ENCODE measurements at places on chromosomes 12 and 14.
A peak's percentile ranks its signal among the peaks of the same experiment; 100 is the strongest.

DNA sequence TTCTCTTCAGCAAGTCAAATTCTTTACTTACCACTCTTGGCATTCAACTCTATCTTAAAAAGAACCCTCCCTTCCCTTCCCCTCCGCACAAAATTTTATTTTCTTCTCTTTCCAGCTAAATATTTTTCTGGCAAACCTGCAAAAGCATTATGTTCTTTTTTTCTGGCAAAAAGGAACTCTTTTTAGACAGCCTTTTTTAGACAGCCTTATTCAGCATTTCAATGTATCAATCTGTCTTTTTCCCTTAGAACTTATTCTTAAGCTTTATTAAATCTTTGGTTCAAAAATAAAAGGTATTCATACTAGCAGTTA, 50.5 kb downstream of the SPTLC2 start:
- DNase-seq: no peak

- DNase-seq: no peak
Observed at GRCh38 chr12:113159937-113160336, 10.4 kb downstream of the CFAP73 start.

DNA sequence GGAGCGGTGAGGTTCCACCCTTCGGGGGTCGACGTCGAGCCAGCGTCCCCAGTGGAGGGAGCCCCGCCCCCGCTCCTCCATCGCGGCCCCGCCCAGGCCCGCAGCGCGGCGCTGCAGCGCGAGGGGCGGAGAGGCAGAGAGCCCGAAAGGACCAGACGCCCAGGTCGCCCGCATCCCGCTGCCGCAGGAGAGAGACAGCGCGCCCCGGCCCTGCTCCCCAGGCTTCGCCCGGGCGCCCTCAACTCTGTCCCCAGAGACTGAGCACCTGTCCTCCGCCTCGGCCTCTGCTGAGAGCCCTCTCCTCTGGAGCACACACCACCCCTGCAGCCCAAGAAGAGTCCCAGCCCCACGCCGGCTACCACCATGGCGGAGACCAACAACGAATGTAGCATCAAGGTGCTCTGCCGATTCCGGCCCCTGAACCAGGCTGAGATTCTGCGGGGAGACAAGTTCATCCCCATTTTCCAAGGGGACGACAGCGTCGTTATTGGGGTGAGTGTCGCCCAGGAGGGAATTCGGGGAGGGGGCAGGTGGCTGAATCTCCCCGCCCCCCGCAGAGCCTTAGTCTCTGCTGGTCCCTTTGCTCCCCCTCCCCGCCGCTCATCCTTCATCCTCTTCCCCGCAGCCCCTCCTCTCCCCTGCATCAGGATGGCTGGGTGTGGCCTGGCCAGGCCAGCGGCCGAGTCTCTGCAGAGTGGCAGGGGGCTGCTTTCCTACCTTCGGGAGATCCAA, at the start of gene KIF5A:
KIF5A (plus strand) TSS at position 136 of the 732 bp plus-strand sequence; CDS start at position 364, 228 bp downstream.
- no peak for DNase-seq

GRCh38 chr12:112778400-112778799, 13.1 kb upstream of the RPH3A start:
- DNase-seq: no peak

- DNase-seq: peak; percentile 87
Observed at GRCh38 chr14:59189786-59190368, 1.4 kb downstream of the DAAM1 start.

GRCh38 chr12:41339784-41340183, 151.7 kb downstream of the PDZRN4 start:
- no peak for DNase-seq

DNA sequence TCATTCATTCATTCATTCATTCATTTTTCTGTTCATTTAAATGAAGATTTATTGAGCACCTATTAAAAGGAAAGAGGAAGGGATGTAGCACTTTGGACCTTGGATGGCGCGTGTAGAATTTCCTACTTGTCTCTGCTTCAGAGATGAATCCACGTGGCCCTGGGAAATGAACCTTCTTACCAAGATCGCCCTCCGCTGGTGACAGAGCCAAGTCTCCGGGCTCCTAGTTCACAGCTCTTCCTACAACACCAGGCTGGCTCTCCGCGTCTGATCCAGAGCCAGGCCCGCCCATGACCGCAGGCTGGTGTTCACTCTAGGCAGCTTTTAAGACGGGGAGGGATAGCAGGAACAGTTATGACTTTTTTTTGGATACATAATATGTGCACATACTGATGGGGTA, 70.9 kb upstream of the PIWIL1 start:
- DNase-seq: no peak

DNA sequence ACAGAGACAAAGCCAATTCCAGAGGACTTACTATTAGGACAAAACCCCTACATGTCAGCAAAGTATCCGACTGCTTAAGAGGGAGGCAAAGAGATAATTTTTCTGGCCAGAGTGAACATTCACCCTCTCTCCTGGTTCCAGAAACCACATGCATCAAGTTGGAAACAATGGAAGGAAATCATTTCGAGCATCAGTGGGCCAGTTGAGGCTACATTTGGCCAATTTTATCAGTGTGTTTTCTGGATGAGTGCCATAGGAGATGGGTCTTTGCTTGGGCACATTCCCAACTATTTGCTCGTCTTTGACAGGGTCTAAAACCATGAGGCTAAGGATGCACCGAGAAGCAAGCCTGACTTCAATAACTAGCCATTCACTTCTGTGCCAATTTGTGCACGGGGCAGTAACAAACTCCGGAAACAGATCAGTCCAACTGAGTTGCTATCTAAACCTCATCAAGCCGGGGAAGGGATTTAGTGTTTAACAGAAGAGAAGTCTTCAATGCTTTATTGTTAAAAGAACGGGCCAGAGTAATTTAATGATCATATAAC, 17.4 kb downstream of the EGLN3 start:
- DNase-seq: no peak

- no peak for DNase-seq
Observed at GRCh38 chr12:111283966-111284365, 84.9 kb downstream of the PHETA1 start.

DNA sequence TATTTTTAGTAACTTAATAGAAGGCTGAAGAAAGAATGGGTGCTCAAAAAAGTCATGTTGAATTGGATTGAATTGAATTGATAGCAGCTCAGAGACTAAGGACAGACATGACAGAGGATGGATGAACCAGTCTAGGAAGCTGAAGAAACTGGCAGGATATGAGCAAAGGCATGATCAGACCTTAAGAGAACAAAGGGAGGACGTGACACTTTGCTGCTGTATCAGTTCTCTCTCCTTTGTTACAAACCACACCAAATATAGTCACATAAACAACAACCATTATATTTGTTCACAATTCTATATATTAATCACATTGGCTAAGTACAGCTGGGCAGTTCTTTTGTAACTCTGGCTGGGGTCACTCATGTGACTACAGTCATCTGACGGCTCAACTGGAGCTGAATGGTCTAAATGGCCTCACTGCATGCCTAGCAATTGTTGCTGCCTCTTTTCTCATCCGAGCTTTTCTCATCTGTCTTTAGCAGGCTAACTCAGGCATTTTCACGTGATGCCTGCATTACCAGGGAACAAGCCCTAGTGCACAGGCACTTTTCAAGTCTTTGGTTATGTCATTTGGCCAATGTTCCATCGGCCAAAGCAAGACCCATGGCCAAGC, 355.0 kb downstream of the ETNK1 start:
- DNase-seq: no peak

DNA sequence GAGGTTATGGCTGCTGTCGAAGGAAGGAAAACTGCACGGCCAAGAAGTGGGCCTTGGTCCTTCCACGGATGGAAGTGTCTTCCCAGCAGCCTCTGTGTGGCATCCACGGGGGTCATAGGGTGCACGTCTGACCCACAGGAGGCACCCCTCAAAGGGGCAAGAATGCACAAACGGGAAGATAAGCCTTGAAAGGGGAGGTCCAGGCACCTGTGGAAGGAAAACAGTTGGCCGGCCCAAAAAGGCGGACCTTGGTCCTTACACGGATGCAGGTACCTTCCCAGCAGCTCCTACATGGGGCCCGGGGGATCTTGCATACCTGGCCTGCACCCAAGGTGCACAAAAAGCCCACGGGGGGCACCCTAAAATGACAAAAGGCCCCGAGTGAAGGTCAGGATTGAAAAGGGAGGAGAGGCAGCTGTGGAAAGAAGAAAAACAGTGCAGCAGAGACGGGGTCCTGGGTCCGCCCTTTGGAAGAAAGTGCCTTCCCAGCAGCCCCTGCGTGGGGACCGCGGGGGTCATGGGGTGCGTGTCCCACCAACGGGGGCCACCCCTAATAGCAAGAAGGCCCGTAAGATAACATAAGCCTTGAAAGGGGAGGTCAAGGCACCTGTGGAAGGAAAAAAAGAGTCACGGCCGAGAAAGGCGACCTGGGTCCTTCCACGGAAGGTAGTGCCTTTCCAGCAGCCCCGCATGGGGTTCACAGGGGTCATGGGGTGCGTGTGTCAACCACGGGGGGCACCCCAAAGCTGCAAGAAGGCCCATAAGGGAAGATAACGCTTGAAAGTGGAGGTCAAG, 276.1 kb downstream of the ALG10 start:
- no peak for DNase-seq

GRCh38 chr12:49201595-49202295, 12.9 kb upstream of the TUBA1A start:
- DNase-seq: peak; percentile 51

DNA sequence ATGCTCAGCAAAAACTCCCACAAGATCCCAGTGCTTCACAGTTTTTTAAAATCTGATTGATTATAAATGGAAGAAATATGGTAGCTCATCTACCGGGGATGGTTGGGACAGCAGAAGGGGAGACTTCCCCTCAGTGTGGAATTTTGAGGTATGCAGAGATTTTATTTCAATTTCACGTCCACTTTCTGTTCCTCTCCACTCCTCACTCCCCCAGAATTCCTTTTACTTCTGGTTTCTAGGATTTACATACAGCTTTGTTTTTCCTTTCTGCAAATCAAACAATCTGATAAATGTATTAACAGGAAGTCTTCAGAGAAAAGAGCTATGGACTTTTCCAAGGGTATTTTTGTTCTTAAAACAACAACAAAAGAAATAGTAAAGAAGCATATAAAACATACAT, 181.5 kb upstream of the ARHGAP5 start:
- no peak for DNase-seq

DNA sequence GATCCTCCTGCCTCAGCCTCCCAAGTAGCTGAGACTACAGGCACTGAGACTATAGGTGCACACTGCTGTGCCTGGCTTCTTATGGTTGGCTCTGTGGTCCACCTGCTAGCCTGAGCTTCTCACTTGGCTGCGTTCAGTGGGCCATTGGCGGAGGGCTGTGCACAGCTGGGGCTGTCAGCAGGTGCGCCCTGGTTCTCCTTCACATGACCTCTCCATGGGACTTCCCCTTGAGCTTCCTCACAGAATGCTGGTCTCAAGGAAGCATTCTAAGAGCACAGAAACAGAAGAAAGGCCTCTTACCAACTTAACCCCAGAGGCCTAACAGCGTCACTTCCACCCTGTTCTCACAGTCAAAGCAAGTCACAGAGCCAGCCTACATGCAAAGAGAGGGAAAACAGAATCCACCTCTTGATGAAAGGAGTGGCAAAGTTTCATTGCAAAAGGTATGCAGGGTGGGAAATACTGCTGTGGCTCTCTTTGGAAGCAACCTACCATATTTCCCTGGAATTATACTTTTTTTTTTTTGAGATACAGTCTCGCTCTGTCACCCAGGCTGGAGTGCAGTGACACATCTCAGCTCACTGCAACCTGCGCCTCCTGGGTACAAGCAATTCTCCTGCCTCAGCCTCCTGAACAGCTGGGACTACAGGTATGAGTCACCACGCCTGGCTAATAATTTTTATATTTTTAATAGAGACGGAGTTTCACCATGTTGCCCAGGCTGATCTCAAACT, 9.3 kb downstream of the RILPL2 start:
- DNase-seq: no peak

GRCh38 chr12:117733549-117733805, 235.3 kb downstream of the KSR2 start:
- no peak for DNase-seq

DNA sequence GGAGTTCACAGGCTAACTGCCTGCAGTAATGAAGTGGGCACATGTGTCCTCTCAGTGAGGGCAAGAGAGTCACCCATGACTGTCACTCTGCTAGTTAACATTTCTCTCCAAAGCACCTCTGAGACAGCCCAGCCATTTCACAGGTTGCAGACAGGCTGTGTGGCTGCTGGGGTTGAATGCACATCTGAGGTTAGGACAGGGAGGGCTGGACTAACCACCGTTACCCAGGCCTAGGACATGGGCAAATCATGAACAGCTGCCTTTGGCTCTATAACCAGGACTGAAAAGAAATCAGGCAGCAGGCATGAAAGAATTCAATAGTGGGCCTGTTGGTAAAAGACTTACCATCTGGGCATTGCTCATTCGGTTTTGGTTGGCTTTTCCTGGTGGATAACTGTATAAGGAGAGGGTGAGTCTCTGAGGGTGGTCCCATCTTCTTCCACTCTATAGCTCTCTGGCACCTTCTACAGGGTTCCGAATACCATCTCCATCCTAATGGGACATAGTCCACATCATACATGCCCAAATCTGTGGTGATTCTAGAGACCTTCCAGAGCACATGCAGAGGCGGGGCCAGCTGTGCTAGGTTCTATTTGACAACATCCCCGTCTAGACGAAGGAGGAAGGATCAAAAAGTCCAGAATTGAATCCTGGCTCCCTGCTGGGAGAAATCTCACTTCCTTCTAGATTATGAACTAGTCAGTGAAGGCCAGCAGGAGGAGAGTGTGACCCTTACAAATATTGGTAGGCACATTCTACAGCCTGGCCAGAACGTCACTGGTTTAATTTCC, 10.8 kb downstream of the CRACR2A start:
- DNase-seq: no peak

DNA sequence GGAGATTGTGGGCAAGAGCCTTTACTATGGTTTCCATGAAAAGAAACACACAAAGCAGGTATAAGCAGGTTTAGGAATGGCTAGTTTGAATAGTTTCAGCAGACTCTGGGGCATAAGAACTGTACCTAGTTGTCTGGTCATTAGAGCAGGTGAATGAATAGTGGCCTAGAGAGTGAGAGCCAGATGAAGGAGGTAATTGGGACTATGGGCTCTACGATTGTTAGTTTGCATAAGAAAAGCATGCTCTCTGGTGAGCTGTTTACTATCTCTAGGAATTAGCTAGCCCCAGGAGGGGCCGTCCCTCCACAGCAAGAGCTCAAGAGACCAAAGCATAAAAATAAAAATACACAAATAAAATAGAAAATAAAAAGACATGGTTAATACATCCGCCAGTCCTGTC, 397.5 kb upstream of the GARIN6 start:
- DNase-seq: no peak

GRCh38 chr14:45906257-45906656, 653.3 kb upstream of the MIS18BP1 start:
- DNase-seq: no peak

- no peak for DNase-seq
Observed at GRCh38 chr14:74237441-74237840, 1.8 kb upstream of the VSX2 start.

GRCh38 chr12:108782971-108783370, 51.7 kb upstream of the CORO1C start:
- no peak for DNase-seq

DNA sequence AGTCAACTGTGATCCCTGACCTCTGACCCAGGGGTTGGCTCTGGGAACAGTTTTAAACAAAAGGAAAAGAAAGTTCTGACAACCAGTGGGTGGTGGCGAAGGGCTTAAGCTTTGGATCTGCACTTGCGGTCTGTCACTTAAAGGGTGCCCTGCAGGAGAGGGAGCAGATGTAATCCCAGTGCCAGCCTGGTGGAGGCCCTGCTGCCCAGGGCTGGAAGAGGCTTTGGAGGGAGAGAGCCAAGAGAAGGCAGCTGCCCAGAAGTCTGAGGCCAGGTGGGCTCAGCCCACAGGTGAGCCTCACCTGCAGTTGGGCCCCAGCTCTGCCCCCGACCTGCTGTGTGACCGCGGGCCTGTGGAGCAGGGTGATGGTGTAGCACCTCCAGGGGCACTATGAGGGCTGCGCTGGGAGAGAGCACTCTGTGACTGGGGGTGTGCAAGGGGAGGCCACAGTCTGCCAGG, 19.1 kb downstream of the SH2B3 start:
- no peak for DNase-seq

Data from fibroblast of the conjunctiva (primary cell).